ENCODE measurements at places on chromosomes 7 and 10.

GRCh38 chr7:7693881-7694280 is 24.5 kb downstream of the RPA3 start:
- DNase-seq, result no peak

DNA sequence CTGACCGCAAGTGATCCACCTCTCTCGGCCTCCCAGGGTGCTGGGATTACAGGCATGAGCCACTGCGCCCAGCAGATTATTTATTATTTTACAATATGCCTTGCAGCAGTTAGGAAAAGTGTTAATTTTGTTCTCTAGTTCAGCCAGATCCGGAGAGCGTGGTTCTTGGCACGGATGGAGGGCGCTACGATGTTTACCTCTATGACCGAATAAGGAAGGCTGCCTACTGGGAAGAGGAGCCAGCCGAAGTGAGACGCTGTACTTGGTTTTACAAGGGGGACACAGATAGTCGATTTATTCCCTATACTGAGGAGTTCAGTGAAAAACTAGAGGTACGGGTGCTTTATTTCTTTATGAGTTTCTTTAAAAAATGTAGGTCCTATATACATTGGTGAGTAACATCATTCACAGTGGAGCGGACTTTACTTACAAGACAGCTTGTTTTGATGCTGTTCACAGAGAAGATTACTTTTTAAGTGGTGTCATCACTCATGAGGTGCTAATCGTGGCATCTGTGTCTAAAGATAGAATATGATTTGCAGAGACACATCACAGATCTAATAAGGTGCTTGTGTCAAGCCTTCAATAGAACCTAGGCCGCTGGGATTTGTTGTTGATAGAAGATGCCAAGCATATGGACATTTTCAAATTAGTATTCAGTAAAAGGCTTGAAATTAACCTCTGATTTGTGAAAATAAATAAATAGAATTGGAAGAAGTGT is 11.6 kb downstream of the SEC23IP start:
- no peak for DNase-seq

DNA sequence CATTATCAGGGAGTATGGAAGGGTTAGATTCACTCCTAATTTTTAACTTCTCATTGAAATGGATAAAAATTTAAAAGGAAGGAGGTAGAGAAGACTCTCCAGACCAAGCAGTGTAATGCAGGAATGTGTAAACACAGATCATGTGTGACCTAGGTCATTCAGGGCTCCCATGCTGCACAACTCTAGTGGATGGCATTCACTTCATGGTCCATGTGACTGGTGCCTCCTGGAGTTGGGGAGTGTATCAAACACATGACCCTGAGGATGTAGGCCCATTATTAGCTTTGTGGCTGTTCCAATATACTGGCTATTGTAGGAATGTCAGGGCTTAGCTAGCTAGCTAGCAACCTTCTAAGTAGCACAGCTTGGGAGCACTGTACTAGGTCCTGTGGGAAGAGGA is 109.9 kb downstream of the SLC25A13 start:
- no peak for DNase-seq

DNA sequence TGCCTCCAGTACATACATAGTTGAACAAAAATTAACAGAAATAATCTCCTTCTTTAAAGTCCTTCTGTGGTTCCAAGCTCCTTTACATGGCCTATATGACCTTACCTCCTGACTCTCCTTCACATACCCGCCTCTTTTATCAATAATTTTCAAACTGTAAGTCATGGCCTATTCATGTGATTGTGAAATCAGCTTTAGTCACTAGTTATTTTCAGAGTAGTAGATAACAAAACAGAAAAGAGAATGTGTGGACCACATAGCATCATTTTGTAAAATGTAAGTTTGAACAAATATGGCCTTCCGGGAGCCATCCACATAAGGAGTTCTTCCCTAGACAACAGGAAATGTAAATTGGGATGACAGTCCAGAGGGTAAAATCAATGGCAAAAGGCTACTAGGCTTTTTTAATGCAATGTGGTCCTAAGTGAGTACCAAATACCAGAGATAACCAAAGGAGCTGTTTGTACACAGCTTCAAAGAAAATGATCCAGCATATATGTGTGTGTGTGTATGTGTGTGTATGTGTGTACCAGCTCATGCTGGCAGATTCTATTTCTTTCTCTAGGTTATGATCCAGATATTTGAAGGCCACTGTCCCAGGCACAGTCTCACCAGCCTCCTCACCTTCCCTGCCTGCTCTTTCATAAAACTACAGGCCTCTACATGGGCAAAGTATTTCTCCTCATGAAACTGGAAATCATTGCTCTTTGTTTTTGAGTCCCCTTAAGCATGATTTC is 12.3 kb upstream of the FAM133B start:
- DNase-seq, result no peak

- no peak for DNase-seq
Measured at GRCh38 chr10:102463983-102464382, 12.6 kb upstream of the C10orf95 start.

- no peak for DNase-seq
Measured at GRCh38 chr10:37816290-37816689, 41.1 kb downstream of the ZNF248 start.

DNA sequence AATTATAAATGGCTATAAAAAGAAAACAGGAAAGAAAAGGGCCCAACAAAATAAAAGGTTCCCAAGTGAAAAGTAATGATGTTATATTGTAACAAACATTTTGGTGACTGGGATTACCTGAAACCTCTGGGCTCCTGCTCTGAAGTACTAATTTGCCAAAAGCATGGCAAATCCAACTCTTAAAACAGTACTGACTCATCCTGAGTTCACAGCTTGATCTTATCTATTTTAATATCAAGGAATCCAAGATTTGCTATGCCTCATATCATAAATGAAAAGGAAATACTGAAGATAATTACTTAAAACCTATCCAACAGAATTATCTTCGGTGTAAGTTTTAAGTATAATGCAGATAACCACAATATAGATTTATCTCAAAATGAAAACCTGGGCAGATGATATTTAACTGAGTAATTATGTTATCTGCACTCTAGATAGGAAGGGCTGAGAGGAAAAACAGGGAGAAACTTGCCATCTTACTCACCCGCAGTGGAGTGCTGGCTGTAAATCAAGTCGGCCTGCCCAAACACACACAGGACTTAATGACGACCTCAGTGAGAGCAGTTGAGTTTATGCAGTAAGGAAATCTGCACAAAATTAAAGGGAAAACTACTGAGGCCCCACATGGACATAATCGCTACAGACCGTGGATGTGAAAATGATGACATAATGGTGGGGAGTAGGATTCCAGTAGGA is 48.4 kb downstream of the MPP7 start:
- no peak for DNase-seq
